ENCODE measurements at places on chromosomes 2 and 18.

GRCh38 chr2:235568431-235568830 is 74.6 kb downstream of the AGAP1 start:
- no peak for DNase-seq

DNA sequence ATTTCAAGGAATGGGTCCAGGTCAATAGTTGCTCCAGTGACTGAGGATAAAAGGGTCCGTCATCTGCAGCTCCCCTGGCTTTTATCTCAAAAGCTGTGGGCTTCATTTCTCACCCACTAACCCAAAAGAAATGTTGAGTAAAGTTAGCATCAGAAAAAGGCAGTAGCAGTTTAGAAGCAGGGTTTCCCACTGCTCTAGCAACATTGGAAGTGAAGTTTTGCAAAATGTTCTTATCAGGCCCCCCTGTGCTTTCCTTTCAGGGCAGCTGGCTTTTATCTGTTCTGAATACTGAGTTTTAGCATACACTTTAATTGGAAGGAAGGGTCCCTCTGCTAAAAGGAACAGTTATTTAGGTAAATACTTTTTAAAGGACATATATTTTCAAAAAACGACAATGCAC is 296.2 kb upstream of the RAB12 start:
- DNase-seq = no peak

- DNase-seq = no peak
These were observed 84.9 kb downstream of the SLC8A1 start for GRCh38 chr2:40367032-40367431.

GRCh38 chr2:113823716-113824595 is 65.9 kb upstream of the ACTR3 start:
- DNase-seq = no peak

DNA sequence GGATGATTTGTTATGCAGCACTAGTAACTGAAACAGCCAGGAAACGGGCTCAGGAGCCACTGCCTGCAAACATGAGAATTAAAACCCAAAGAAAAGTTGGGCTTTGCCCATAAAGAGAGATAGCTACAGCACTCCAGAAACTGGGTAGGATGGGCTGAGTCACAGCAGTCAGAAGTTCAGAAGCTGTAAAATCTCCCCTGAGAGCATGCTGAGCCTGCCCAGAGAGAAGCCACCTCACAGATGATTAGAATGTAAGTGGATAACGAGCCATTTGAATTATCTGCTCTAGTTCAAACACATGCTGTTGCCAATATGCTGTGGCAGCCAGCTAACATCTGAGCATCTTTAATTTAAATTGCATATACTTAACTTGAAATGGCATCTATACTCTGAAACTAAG is 388.1 kb upstream of the ACVR2A start:
- DNase-seq = no peak

DNA sequence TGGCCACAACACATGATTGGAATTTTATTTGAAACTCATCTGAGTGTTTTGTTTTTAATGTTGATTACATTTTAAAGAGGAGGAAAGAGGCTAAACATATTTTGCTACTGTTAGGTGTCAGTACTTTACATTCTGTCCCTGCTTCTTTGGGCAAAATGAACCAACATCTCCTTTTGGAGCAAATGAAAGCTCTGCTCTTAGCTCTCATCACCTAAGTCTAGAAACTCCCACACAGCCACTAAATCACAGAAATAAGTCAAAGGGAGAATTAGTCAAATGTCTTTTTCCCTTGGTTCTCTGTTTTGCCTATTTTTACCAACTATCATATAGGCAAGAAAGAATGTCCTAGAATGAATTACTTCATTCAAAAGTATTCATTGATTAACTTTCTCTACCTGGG is 666.8 kb downstream of the RNF144A start:
- DNase-seq = no peak

DNA sequence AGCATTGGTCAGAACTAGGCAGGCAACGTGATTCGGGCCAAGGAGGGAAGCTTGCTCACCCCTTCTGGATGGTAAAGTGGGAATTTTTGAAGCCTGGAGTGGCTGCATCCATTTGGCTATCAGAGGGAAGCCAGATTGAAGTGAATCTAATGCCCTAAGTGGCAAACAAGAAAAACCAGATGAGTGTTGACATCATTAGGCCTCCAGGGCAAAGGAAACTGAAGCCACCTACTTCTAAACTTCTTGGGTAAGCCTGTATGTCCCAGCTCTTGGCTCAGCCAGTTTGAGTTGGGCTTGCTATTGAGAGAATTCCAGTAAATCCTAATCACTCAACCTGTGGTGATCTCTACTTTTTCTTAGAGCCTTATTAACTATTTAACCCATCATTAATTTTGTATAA is 20.9 kb downstream of the SOX11 start:
- DNase-seq = no peak

DNA sequence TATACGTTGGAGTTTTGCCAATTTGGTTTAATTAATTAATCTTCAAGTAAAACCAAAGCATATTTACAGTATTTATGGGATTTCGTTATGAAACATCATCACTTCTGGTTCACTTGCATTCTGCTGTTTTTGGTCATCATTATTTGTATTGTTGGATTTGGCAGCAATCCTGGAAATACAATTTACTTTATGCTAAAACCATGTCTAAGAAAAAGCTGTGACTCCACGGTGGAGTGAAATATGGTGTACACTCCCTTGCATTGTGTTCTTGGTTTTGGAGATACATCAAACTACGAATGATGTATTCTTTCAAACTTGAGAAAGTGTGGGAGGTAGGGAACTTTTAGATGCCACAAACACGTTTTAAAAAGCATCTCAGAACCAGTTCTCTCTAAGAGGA is 106.4 kb downstream of the CTAGE1 start:
- no peak for DNase-seq

DNA sequence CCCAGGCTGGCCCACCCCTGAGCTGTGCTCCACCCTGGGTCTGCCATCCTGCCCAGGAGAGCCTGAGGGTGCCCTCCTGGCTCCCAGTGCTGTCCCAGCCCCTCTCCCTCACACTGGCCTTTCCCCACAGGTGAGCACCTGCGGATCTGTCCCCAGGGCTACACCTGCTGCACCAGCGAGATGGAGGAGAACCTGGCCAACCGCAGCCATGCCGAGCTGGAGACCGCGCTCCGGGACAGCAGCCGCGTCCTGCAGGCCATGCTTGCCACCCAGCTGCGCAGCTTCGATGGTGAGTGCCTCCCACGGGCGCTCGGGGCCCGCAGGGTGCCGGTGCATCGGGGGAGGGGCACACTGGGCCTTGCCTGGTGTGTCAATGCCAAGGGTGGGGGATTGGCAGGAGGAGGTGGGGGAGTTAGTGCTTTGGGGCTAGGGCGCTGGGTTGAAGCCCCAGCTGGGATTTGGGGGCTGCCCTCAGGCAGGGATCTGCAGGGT is 23.5 kb downstream of the GPC1 start:
- DNase-seq = no peak

- no peak for DNase-seq
These were observed 56.2 kb upstream of the AMMECR1L start for GRCh38 chr2:127942002-127942401.

DNA sequence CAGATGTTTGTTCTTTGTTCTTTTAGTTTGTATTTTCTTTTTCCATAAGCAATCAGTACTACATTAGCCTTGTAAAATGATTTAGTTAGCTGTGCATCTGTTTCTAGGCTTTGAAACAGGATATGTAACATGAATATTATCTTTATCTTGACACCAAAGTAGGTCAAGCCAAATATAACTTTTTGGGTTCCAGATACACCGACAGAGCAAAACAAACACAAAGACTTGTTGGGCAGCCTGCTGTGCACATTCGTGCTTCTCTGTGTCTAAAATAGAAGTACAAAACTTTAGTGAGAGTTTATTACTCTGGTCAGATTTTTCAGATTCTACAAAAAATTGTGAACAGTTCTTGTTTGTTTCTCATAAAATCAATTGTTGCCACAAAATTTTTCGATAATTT is 1059.3 kb upstream of the GYPC start:
- no peak for DNase-seq

- DNase-seq = no peak
These were observed 26.1 kb upstream of the HNMT start for GRCh38 chr2:137938204-137938603.

GRCh38 chr18:46794607-46795006 is 37.8 kb upstream of the ST8SIA5 start:
- no peak for DNase-seq

- DNase-seq = no peak
These were observed 834 bp upstream of the ARL4C start for GRCh38 chr2:234497594-234498235.

DNA sequence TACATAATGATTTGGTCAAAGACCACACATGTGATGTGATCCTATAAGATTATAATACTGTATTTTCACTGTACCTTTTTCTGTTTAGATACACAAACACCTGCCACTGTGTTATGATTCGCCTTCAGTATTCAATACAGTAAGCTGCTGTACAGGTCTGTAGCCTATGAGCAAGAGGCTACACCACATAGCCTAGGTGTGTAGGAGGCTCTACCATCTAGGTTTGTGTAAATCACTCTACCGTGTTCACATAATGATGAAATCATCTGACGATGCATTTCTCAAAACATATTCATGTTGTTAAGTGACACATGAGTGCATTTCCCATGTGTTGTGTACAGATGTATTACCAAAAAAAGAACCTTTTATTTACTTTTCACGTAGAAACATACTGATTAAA is 74.5 kb downstream of the USP40 start:
- no peak for DNase-seq

DNA sequence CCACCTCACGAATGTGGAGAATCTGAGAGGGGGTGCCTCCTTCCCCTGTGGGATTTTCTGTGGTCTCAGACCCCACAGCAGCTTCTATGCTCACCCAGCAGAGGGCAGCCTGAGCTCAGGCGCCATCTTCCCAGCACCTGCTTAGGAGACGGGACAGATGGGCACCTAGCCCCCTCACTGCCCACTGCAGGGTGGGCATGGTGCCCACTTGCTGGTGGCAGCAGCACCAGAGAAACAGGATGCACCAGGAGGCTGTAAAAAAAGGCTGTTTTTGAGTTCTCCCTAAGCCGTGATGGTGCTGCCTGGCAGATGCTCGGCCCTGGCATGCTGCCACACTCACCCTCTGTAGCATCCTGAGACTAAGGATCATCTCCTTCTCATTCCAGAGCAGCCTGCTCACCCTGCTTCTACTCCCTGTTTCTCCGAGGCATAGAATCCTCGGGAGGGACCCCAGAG is 19.1 kb upstream of the SLC20A1 start:
- peak; percentile 78 for DNase-seq

- DNase-seq = no peak
These were observed 177.8 kb upstream of the SCN7A start for GRCh38 chr2:166671801-166672200.

GRCh38 chr2:37156071-37156856 is 516 bp downstream of the EIF2AK2 start:
- no peak for DNase-seq

DNA sequence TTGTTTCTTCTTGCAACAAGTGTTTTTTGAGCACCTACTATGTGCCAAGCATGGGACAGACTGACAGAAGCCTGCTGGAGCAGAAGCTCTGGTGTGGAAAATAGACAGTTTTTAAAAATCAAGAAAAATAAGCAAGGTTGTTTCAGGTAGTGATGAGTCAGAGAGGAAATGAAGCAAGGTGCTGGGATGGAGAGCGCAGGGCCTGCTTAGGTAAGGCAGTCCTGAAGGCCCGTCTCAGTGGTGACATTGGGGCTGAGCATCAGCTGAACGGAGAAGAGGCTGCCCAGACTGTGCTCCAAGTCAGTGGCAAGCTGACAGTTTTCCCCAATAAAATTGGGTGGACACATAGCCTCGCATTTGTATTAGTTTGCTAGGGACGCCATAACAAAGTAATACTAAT is 263.6 kb downstream of the SS18 start:
- no peak for DNase-seq

DNA sequence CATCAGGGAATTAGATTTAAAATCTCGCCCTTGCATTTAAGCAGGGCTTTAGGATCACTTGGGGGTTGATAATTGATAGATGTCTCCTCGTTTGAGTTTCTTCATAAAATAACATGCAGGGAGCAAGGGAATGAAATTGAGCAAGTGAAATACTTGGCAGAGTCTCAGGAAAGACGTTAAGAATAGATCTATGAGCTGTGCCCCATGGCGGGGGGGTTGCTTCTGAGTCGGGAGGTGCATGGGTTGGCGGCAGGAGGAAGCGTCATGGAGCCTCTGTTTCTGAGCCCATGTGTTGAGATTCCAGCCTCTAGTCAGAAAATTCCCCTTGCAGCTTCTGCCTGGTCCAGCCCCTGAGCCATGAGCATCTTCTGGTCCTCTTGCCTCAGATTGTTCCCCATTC is 82.0 kb downstream of the APOB start:
- DNase-seq = no peak

GRCh38 chr2:240632306-240632721 is 7.0 kb downstream of the GPR35 start:
- no peak for DNase-seq

Data from activated T-cell treated with anti-CD3 and anti-CD28 coated beads, Interleukin-2, amount 50 U/mL, for 24 hours (primary cell).